Breast epithelium (tissue), 4 donors: ENCODE measurements at places on chromosomes 3 and 15. TPM values are rescaled to one million over a fixed set of nuclear protein-coding genes. Genes with fewer than 3 reads are reported as not detected.
A peak's percentile ranks its signal among the peaks of the same experiment; 100 is the strongest.

- DNase-seq = no peak
Measured at GRCh38 chr3:150118219-150118618, 147.5 kb upstream of the PFN2 start.

Gene BCL2A1
- total RNA-seq = 12.6 TPM

GRCh38 chr15:28098766-28099554, at the start of gene OCA2:
Gene OCA2, minus strand, starts transcription at chr15:28099315. Its CDS starts 17,441 bp downstream, at chr15:28081874.
- peak; percentile 39 for DNase-seq

DNA sequence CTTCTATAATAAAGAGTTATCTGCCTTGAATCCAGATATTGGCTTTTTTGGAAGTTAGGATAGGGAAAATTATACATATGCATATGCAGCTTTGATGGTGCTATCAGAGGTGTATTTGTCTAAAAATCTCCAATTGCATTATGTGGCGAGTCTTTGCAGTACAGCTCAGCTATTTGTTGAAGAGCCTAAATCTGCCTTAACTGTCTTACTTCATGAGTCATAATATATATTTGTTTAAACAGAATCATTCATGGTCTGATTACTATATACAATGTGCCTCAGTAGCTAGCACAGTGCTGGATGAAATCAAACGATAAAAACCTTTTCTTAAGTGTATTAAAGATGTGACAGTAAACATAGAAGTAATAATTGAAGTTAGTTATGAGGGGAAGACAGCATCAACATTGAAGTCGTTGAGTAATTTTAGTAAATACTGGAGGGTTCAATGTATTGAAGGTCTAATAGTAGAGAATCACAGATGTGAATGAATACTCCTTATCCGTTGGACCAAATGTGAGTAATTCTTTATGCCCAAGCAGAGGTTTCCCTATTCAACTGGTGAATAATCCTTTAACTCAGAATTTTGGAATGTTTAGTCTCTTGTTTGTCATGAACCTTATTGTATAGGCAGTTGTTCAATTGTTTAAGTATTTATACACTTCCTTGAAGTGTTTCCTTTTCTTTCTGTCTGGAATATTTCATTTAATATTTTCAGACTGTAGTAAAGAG, 74.8 kb upstream of the NAALADL2 start:
- DNase-seq = no peak

Gene PARP15
- total RNA-seq = 5.4 TPM

- no peak for DNase-seq
Measured at GRCh38 chr3:82048711-82049110, 287.3 kb upstream of the GBE1 start.

DNA sequence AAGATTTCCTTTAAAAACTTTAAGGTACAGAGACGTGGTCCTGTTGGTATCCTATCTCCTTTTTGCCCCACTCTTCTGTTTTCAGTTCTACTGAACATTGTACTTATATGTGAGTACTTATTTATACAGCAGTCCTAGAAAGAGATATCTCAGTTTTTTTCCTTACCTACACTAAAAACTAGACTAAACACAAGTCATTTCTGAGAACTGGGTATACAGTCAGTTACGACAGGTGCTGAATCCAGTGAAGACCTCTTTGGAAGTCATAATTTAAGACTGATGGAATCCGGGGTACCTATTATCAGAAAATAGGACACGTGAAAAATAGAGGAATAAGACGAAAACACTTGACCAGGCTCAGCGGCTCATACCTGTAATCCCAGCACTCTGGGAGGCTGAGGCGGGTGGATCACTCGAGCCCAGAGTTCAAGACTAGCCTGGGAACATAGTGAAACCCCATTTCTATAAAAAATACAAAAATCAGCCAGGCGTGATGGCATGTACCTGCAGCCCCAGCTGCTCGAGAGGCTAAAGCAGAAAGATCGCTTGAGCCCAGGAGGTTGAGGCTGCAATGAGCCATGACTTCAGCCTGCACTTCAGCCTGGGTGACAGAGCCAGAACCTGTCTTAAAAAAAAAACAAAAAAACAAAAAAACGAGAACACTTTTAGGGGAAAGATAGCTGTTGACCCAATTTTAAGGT, 76.3 kb downstream of the KLHL25 start:
- no peak for DNase-seq

- DNase-seq = no peak
Measured at GRCh38 chr3:124850212-124850611, 37.0 kb downstream of the ITGB5 start.

DNA sequence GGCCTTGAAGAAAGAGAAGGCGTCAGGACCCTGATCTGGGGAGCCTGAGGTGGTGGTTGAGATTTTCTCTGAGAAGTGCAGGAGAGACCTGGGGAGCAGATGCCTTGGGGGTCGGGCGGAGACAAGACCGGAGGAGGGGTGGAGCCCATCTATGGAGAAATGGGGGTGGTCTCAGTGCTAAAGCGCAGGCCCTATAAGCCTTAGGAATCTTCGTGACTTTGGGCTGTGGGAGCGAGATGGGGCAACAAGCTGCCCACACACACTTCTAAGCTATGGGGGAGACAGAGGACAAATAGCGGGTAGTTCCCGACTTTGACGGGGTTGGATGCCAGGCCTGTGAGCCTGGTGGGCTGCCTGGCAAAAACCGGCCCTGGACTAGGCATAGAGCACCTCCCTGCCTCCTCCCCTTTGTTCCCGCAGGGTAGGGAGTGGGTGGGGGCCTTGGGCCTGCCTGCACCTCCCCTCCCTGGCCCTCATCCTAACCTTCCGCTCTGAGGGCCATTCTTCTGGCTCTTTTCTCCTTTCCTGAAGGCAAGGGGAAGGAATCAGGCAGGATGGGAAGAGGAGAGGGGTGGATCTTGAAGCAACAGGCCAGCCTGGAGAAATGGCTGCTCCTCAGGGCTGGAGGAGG, 880 bp downstream of the NISCH start:
- DNase-seq = no peak

DNA sequence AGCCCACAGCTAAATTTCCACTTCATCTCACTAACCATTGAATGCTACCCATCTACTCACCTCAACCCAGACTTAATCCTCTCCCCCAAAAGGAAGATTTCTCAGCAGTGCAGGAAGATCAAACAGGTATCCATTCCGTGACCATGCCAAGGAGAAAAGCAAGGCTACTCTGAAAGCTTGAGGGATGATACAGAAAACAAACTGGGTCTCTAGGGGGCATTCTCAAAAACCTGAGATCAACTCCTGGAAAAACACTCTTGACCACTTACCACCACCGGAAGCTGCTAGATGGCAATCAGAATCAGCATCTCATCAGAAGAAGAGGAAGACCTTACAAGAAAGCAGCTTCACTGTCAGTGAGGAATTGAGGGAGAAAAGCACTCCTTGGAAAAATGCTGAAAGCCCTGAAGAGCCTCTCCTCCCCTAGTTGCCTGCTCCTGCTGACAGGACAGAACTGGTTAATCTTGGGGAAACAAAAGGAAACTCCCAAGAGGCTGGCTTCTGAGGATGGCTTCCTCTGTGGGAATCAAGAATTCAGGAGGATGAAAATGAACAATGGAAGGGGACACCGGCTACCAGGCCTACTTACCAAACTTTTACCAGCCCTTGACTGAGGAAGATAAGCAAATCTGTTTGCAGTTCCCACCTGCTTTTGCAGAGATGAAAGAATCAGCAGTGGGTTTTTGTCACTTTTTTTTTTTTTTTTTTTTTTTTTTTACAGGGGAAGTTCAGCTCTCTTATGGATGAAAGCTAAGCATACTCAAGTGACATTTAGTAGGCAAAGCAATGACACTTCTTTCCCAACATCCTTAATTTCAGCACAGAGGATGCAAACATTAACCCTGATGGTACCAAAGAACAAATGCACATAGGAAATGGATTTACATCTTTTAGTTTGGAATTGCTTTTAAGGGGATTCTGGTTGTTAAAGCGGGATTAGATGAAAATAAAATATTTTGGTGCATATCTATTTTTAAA, at the start of gene ATP8B4:
Gene ATP8B4 (minus strand): TSS at position 171 of the 978 bp plus-strand sequence. CDS start 12,267 bp downstream, outside the sequence.
- no peak for DNase-seq

Gene GNAT1
- not detected for total RNA-seq

DNA sequence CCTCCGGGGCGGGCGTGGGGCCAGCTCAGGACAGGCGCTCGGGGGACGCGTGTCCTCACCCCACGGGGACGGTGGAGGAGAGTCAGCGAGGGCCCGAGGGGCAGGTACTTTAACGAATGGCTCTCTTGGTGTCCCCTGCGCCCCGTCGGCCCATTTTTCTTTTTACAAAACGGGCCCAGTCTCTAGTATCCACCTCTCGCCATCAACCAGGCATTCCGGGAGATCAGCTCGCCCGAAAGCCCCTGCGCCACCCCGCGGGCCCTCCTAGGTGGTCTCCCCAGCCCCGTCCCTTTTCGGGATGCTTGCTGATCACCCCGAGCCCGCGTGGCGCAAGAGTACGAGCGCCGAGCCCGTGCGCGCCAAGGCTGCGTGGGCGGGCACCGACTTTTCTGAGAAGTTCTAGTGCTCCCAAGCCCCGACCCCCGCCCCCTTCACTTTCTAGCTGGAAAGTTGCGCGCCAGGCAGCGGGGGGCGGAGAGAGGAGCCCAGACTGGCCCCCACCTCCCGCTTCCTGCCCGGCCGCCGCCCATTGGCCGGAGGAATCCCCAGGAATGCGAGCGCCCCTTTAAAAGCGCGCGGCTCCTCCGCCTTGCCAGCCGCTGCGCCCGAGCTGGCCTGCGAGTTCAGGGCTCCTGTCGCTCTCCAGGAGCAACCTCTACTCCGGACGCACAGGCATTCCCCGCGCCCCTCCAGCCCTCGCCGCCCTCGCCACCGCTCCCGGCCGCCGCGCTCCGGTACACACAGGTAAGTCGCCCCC, at the start of gene THBS1:
Gene THBS1 (plus strand): TSS at position 595 of the 757 bp plus-strand sequence. CDS start 779 bp downstream, outside the sequence.
- DNase-seq = peak; percentile 82

DNA sequence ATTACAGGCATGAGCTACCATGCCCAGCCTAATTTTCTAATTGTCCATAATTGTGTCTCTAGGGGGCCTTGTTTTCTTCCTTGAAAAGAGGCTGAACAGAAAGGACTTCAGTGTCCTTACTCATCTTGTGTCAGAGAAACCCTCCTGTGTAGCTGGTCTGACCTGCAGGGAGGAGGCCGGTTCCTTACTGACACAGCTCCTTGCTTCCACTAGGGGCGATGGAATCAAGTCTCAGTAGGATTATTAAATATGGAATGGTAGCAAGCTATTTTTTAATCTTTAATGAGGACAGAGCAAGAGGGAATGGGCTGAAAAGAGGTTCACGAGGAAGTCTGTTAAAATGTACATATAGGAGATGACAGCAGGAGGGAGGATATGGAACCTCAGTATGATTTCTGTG, 8.6 kb downstream of the LPCAT4 start:
- DNase-seq = no peak

Gene B3GALNT1
- total RNA-seq = 14.6 TPM

DNA sequence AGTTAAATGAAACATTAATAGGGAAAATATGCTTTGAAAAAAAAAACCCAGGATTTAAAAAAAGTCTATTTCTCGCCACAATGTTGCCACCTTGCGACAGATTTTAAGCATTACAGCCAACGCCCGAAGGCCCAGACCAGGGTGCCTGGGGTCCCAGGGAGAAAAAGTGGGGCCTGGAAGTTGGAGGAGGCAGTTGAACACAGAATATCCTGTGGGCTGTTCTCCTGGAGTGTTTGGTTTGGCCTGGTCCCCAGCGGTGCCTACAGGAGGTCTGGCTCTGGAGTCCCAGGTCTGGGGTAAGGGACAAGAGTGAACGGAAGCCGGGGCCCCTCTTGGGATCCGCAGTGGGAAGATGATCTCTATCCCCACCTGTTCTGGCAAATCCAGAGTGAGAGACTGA, 3.4 kb downstream of the RNU6-1 start:
- no peak for DNase-seq

DNA sequence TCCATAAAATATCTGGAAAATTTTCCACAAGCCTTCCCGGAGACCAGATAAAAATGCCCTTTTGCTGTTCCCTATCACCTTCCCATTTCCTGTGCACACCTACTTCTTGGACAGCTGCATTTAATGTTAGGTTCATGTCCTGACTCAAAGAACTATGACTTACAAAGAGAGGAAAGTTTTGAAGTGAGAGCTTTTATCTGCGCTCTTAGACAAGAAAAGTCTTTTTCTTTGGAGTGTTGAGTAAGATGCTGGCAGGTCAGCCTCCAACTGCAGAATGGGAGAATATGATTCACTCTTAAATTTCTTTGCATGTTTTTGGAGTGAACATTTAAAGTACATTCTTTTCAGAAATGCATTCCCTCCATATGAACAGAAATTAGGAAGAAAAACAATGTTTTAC, 147.3 kb upstream of the DPH6 start:
- no peak for DNase-seq

- DNase-seq = no peak
Measured at GRCh38 chr3:195096053-195096452, 174.9 kb downstream of the XXYLT1 start.

Gene FES
- 41.4 TPM for total RNA-seq

- DNase-seq = no peak
Measured at GRCh38 chr3:144324076-144324475, 352.5 kb downstream of the DIPK2A start.

GRCh38 chr3:125587039-125587648, 8.2 kb downstream of the OSBPL11 start:
- no peak for DNase-seq

Gene KCNMB3
- total RNA-seq = 4.9 TPM

DNA sequence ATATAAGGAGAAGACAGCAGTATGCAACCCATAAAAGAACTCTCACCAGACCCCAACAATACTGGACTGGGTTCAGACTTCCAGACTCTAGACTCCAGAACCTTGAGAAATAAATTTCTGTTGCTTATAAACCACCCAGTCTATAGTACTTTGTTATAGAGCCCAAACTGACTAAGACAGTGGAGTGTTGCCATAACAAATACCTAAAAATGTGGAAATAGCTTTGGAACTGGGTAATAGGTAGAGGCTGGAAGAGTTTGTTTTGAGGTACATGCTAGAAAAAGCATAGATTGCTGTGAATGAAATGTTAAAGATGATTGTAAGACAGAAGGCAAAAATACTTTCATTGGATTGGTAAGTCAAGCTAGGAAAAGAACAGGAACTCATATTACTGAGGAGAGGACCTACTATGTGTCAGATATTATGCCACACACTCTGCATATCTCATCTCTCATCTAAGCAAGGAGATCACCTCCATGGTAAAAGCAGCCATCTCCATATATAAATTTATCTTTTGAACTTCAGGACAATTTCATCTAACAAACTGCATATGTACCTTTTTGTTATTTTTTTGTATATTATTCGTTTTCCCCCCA, 67.4 kb upstream of the FNDC3B start:
- DNase-seq = no peak

GRCh38 chr3:37686220-37686619, 175.5 kb upstream of the CTDSPL start:
- no peak for DNase-seq
